ENCODE measurements at places on chromosomes 12 and 14. TPM values are rescaled to one million over a fixed set of nuclear protein-coding genes. Genes with fewer than 3 reads are reported as not detected.

CCDC38 gene
- total RNA-seq, result 0.07 TPM

IFI27 gene
- 0.25 TPM for total RNA-seq

HCAR3 gene
- 0.09 TPM for total RNA-seq

IQSEC3 gene
- total RNA-seq, result not detected

CATSPERB gene
- total RNA-seq, result not detected

SLC2A3 gene
- 4.3 TPM for total RNA-seq

PPFIA2 gene
- total RNA-seq, result 0.55 TPM

OR4Q3 gene
- not detected for total RNA-seq

All from A549 treated with RU486 at 1 μM for 4 hours (cell line).